Activated CD4-positive, alpha-beta memory T cell treated with anti-CD3 and anti-CD28 coated beads, Interleukin-2, amount 10 ng/mL, durations not matched to agents 7 days and 5 days (primary cell): ENCODE measurements at places on chromosomes 12 and 14.

GRCh38 chr12:59895166-59895775 lies 299.4 kb downstream of the SLC16A7 start:
- no peaks in the 10 kb centered on the region for H3K36me3 ChIP-seq
- H3K4me3 ChIP-seq: no peak overlapping the region

GRCh38 chr12:15443611-15444010 lies 121.3 kb downstream of the PTPRO start:
- no peaks in the 10 kb centered on the region for H3K36me3 ChIP-seq
- peaks cover 4% of the 10 kb centered on the region for H3K4me1 ChIP-seq
- H3K27me3 ChIP-seq: peaks cover 16% of the 10 kb centered on the region
- no peak overlapping the region for H3K4me3 ChIP-seq

DNA sequence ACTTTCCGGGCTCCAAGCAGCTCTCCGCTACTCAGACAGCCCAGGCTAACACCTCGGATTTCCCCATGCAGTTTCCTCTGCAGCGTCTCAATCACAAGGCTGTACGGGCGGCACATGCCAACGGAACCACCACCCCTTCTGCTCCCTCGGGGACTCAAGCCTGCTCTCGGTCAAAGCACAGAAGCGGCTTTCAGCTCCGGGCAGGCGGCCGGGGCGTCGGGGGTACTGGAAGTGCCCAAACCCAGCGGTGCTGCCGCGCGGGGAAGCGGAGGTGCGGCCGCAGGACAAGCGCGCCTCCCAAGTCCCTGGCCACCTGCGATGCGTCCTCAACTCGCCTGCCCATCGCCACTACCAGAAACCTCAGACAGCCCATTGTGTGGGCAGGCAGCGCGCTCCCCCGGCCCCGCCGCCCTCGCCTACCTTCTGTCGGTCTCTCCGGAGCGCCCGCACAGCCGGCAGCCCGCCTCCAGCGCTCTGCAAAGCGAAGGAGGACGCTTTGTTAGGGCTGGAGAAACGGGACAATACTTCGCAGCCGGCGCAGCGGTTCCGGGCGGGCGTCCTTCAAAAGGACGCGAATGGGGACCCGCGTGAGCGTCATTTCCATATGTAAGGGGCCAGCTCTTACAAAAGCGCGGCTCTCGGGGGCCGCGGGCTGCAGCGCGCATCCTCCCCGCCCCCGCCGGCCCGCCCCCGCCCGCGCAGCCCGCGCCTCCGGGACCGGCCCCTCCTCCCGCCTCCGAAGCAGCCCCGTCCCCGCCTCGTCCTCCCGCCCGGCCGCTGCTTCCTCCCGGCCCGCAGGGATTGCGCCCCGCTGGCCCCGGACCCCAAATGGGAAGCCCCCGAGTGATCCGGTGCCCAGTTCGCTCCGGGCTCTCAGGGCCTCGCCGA lies 674 bp downstream of the NIN start:
- no peak overlapping the region for H3K27ac ChIP-seq
- peaks cover 13% of the 10 kb centered on the region for H3K27me3 ChIP-seq
- DNase-seq: peak; percentile 62

DNA sequence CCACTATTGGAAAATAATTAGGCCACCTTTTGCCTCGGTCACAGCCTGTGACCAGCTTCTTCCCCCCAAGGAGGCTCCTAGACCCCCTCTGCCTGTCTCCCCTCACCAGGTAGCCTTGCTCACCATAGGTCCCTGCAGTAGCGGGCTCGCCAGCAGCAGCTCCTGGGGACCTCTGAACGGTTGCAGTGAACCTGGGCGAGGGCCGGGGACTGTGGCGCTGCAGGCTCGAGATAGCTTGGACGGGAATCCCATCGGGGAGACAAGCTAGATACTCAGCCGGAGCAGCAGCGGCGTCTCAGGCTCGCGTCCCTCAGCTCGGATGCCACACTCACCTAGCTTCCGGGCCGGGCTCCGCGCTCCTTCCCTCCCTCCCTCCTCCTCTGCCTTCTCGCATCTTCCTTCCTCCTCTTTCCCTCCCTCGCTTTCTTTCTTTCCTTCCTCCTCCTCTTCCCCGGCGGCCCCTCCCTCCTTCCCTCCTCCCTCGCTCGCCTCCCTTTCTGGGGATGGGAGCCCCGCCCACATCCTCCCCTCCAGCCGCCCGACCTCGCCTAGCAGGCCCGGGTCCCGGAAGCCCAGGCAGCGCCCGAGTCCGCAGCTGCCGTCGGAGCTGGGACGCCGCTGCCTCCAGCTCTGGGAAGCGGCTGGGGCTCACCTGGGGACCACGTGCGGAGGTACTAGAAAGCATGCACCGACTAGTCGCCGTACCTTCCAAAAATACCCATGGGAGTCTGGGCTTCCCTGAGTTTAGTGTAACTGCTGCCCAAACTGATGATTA lies at the start of gene BMP4:
BMP4 (minus strand) TSS at position 399 of the 775 bp plus-strand sequence. CDS start 4,603 bp downstream, outside the sequence.
- H3K27ac ChIP-seq: no peak within 1 kb of the TSS
- peaks cover 76% of the 10 kb centered on the region for H3K27me3 ChIP-seq
- H3K4me1 ChIP-seq: peaks cover 35% of the 10 kb centered on the region
- peak; percentile 42 for DNase-seq
- H3K36me3 ChIP-seq: no peaks in the 10 kb centered on the region

DNA sequence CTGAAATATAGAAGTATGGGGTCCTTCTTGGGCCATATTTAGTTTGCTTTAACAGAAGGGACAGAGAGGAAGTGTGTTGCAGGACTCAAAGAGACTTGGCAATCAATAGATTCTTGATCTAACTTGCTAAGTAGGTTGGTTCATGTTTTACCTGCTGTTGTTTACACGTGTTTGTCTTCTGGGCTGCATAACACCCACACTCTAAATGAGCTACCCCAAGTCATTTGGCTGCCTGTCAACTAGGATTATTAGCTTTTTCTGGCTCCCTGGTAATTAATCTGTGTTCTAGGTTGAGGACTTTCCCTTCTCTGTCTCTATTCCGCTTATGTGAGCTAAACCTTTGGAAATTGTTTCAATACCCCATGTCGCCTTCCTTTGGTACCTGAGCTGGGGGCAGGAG lies 10.1 kb upstream of the TBPL2 start:
- peaks cover 3% of the 10 kb centered on the region for H3K4me1 ChIP-seq
- no peak for DNase-seq
- no peaks in the 10 kb centered on the region for H3K36me3 ChIP-seq
- peaks cover 3% of the 10 kb centered on the region for H3K27me3 ChIP-seq

- H3K27me3 ChIP-seq: no peaks in the 10 kb centered on the region
- no peak for DNase-seq
- H3K36me3 ChIP-seq: peaks cover 3% of the 10 kb centered on the region
- H3K27ac ChIP-seq: no peak overlapping the region
- peaks cover 13% of the 10 kb centered on the region for H3K4me1 ChIP-seq
Measured at GRCh38 chr14:89673512-89674225, 256.6 kb upstream of the FOXN3 start.

GRCh38 chr12:68521848-68522502 lies 88.7 kb upstream of the RAP1B start:
- H3K4me1 ChIP-seq: no peaks in the 10 kb centered on the region
- H3K27me3 ChIP-seq: no peaks in the 10 kb centered on the region
- H3K27ac ChIP-seq: no peak overlapping the region
- DNase-seq: no peak
- no peak overlapping the region for H3K4me3 ChIP-seq
- H3K36me3 ChIP-seq: no peaks in the 10 kb centered on the region

- H3K36me3 ChIP-seq: no peaks in the 10 kb centered on the region
- no peak for DNase-seq
- no peak overlapping the region for H3K4me3 ChIP-seq
- H3K4me1 ChIP-seq: no peaks in the 10 kb centered on the region
- H3K27me3 ChIP-seq: no peaks in the 10 kb centered on the region
- H3K27ac ChIP-seq: no peak overlapping the region
Measured at GRCh38 chr12:117685110-117685926, 283.5 kb downstream of the KSR2 start.

GRCh38 chr12:78315028-78315427 lies 484.3 kb downstream of the NAV3 start:
- no peaks in the 10 kb centered on the region for H3K27me3 ChIP-seq
- no peaks in the 10 kb centered on the region for H3K36me3 ChIP-seq

DNA sequence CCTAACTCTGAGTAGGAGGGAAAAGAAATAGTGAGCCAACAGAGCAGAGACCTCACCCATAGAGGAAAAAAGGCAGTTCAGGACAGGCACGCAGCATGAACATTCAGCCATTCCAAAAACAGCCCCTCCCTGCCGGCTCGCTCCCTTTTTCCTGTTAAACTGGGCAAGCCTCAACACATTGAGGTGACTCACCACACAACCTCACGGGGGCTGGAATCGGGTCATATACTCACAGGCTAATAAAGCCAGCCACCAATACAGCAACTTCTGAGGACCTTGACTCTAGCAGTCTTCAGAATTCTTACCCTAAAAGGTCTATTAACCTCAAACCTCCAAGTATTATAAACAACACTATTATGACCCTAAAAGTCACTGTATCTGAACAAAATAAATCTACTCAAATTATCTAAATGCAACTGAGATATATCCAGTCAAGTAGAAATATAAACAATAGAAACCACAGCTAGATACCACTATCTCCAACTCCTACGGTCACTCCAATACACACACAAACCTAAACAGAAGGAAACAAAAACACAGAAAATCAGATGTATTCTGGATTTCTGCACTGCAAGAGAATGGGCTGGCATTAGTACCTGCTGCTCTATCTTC lies 6.3 kb downstream of the YBX3 start:
- H3K27ac ChIP-seq: no peak overlapping the region
- H3K4me1 ChIP-seq: peaks cover 21% of the 10 kb centered on the region
- H3K4me3 ChIP-seq: no peak overlapping the region
- peaks cover 16% of the 10 kb centered on the region for H3K27me3 ChIP-seq
- peaks cover 16% of the 10 kb centered on the region for H3K36me3 ChIP-seq
- DNase-seq: no peak
